ENCODE measurements at places on chromosomes 11 and 22. TPM values are rescaled to one million over a fixed set of nuclear protein-coding genes. Genes with fewer than 3 reads are reported as not detected.
A peak's percentile ranks its signal among the peaks of the same experiment; 100 is the strongest.

RPL27A gene
- 3,151 TPM for total RNA-seq

C11orf42 gene
- not detected for total RNA-seq

GRCh38 chr11:46272816-46273427 lies 4.5 kb upstream of the CREB3L1 start:
- peak; percentile 69 for DNase-seq

DNA sequence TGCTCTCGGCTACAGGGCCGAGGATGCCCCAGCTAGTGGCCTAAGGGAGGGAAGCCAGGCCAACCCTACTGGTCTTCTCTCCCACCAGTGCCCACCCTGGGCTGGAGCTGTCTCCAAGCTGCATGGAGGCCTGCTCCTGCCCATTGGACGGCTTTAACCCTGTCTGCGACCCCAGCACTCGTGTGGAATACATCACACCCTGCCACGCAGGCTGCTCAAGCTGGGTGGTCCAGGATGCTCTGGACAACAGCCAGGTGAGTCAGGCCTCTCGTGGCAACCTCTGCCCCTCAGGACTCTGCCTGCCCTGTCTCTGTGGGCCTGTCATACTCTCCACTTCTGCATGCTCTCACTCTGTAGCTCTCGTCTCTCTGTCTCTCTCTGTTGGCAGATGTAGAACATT lies 44.1 kb upstream of the TPBGL start:
- DNase-seq, result no peak

DNA sequence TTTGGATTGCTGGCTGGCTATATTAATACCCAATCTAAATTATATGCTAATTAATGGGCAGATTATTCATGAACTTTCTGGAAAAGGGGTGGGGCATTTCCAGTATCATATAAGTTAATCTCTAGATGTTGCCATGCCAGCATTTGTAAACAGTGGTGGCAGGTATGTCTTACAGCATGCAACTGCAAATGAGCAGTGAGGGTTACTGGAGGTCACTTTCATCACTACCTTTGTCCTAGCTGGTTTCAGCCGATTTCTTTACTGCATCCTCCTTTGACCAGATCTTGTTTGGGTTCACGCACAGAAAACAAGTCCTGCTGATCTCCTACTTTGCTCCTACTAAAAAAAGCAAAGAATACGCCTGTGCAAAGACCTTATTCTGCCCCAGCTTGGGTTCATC lies 89.1 kb upstream of the USP47 start:
- no peak for DNase-seq

Measured in uterus (tissue), 4 donors.